Stimulated activated CD8-positive, alpha-beta memory T cell treated with anti-CD3 and anti-CD28 coated beads, Interleukin-15, amount 100 ng/mL, for 48 hours (primary cell): ENCODE measurements at places on chromosomes 11 and 22.
A peak's percentile ranks its signal among the peaks of the same experiment; 100 is the strongest.

DNA sequence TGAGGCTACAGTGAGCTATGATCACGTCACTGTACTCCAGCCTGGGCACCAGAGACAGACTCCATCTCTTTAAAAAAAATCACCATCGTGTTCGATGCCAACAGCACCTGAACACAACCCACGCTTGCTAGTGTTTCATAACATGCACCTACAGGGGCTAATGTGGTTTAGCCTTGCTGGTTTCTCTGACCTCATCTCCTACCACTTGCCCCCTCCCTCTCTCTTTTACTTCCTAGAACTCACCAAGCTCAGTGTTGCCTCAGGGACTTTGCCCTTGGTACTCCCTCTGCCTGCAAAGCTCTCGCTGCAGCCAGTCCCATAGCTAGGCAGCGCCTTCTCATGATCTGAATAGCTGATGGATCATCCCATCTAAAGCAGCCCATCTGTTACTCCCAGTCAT, 99.8 kb downstream of the FBXO7 start:
- peak; percentile 18 for DNase-seq

DNA sequence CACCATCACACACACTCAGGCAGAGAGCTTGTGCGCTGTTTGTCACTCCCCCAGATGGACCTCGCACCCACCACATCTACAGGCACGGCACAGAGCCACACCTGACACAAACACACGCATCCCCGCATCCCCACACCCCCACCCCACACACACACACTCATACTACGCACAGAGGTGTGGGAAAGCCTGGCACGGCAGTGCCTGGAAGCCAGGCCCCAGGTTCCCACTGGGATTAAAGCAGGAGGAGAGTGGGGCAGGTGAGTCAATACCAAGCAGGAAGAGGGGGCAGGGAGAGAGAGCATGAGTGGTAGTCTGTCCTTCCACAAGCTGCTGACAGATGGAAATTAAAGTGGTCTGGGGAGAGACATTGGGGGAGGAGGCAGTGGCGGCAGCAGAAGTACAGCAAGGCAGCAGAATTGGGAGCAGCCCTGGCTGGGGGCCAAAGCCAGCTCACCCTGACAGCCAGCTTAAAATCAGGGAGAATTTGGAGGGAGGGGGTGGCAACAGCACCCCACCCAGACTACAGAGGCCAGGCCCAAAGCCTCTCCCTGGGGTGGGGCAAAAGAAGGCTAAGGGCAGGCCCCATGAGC, 20.7 kb downstream of the TNKS1BP1 start:
- DNase-seq, result no peak

DNA sequence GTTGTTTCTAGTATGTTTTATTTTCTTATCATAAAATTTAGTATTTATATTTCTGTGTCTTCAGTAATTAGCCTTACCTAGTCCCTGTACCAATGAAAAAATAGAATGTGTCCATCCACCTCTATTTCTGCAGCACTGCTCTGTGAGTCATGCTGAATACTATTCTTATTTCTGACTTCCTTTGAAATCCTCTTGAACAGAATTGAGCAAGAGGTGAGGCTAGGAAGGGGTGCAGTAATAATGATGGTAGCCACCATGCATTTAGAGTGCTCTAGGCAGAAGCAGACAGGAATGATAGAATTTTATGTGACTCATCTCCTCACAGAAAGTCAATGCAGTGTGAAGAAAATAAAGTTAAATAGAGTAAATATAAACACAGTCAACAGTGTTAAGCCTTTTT, 60.0 kb downstream of the OR10A6 start:
- no peak for DNase-seq

- no peak for DNase-seq
Measured at GRCh38 chr22:19292458-19293230, 1.1 kb upstream of the CLTCL1 start.

DNA sequence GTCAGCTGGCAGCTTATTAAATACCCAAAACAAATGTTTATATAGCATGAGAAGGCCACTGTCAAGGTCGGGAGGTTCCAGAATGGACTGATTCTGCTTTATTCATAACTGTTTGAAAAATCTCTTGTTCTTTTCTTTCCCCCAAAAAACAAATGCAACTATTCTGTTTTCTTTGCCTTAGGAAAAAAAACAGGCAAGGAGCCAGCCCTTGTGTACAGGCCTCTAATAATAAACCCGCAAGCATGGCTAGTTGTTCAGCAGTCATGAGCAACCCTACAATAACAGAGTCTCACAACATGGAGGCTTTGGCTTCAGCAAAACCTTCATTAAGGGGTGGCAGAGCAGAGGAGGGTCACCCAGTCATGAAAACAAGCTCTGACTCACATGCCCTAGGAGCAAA, 191.7 kb downstream of the KIRREL3 start:
- no peak for DNase-seq

GRCh38 chr22:43996170-43996980, 27.7 kb upstream of the PARVB start:
- DNase-seq, result peak; percentile 56

- no peak for DNase-seq
Measured at GRCh38 chr22:29310065-29310862, 3.8 kb downstream of the GAS2L1 start.

DNA sequence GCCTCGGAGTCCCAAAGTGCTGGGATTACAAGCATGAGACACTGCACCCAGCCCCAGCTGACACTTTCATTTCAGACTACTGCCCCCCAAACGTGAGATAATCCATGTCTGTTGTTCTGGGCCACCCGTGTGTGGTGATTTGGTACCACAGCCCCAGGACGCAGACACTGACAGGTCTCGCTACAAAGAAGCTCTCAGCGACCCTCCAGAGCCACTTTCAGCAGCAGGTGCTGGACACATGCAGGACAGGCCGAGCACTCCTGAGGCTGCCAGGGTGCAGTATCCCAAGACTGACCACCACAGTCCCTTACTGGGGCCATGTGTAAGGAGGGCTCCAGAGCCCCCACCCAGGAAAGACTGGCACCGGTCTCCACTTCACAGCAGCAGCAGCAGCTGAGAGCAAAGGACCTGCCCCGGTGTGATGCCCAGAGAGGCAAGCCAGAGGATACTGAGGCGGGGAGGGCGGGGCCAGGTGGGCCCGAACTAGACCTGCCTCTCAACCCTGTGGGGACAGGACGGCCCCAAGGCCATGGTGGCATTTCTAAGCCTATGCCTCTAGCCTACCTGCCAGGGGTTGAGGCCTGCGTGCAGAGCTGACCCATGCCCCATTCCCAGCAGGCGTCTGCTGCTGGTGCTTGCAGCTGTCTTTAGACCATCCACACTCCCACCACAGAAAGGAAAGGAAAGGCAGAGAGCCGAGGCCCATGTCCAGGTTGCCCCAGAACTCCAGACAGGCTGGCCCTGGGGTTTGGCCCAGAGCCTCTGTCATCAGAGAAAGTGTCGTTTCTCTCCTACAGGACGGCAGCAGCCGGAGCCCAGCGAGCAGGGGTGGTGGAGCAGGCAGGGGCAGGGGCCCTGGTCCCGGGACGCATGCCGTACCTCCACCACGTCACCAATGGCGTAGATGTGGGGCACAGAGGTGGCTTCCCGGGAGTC, 28.0 kb upstream of the GNB1L start:
- no peak for DNase-seq

GRCh38 chr22:36979016-36979910, 40.0 kb downstream of the TST start:
- DNase-seq, result no peak
